ENCODE measurements at places on chromosomes 6 and 20.

GRCh38 chr20:53959911-53960578, 110.3 kb downstream of the BCAS1 start:
- DNase-seq, result no peak

GRCh38 chr20:42063141-42063540, 445.0 kb upstream of the CHD6 start:
- DNase-seq, result no peak

- no peak for DNase-seq
These were observed 388.2 kb downstream of the CDH4 start for GRCh38 chr20:61640131-61640870.

GRCh38 chr6:121491576-121491975, 56.1 kb downstream of the GJA1 start:
- DNase-seq, result no peak

DNA sequence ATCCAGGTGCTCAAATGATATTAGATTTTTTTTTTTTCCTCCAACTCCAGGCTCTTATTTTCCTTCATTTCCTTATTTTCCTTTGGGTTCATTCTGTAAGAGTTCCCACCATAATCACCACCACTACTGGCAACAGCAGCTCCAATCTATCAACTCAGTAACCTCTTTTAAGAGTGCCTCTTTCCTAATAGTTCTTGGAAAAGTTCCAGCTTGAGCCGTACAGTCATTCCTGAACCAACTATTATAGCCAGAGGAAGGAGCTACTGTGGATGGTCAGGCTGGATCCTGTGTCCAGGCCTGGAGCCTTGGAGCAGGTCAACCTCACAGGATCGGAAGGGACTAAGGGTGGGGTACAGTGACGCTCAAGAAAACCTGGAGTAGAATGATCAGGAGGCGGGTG, 4.2 kb upstream of the ANGPT4 start:
- no peak for DNase-seq

- DNase-seq, result no peak
These were observed 33.1 kb upstream of the TNFRSF21 start for GRCh38 chr6:47342824-47343223.

DNA sequence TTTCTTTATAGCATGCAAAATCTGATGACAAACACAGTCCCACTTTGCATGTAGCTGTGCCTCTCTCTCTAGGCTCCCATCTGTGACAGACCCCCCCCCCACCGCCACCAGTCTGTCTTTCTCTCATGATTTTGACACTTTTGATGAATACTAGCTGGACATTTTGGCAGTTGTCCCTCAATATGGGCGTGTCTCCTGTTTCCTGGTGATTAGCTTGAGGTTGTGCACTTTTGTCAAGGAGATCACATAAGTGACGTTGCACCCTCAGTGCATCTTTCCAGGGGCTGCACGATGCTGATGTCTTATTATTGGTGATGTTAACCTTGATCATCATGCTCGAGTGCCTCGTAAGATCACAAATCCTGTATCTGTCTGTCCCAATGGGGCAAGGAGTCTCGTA, 155.1 kb downstream of the EYA2 start:
- no peak for DNase-seq

- no peak for DNase-seq
These were observed 138.4 kb downstream of the SMAP1 start for GRCh38 chr6:70806086-70806485.

DNA sequence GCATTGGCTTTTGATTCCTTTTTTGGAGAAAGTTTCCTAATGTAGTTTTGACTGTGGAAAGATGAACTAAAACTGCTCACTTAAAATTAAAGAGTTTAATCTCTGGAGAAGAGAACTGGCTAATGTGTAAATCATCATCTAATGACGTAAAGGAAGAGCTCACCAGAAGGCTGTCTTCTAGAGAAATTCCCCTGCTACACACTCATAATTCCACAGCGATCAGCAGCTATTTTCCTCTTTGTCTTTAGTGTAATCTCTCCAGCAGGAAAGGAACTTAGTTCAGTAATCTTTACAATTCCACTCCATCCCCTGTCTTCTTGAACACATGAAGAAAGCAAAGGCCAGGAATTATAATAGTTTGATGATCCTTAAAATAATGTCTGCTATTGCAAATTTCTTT, 15.8 kb downstream of the SPTLC3 start:
- DNase-seq, result no peak

GRCh38 chr6:89729818-89730217, 89.8 kb downstream of the MDN1 start:
- DNase-seq, result no peak

DNA sequence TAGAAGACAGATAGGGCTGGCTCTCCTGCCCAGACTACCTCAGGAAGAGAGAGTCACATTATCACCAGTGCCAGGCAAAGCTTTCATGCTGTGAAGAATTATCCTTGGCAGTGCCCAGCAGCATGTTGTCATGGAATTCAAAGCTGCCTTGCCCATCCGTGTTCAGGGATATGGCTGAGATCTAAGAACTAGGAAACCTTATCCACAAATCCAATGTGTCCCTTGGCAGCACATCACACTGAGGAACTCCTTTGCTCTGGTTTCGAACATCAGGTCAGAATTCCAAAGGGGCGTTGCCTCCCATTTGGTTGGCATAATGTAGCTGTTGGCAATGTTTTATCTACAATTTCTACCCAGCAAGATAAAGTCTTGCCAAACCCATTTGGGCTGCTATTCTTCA, 52.7 kb downstream of the ADGRF1 start:
- no peak for DNase-seq

DNA sequence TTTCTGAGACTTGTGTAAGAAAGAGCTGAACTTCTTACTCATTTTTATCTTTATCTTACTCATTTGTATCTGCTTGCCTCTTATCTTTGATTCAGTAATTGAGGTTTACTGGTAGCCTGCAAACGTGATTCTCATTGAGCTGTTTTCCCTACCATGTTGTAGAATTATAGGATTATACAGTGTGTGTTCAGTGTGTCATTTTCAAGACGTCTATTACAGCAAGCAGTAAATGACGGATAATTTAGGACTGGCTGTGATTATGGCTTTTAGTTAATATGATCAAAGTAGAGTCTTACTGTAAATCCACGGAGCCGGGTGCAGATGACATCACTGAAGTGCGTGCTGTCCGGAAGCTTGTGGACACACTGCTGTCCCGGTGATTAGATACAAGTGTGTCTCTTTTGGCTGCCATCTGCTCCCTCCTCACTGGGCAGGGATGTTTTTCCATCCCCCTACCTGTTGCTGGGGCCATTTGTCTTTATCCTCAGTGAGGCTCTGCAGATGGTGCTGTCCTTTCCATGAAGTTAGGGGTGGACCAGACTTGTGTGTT, 6.0 kb downstream of the NELFCD start:
- no peak for DNase-seq

- DNase-seq, result no peak
These were observed 72.8 kb downstream of the RPS12 start for GRCh38 chr6:132887204-132887603.

GRCh38 chr6:34511915-34512737, 44.0 kb downstream of the SPDEF start:
- DNase-seq, result no peak

DNA sequence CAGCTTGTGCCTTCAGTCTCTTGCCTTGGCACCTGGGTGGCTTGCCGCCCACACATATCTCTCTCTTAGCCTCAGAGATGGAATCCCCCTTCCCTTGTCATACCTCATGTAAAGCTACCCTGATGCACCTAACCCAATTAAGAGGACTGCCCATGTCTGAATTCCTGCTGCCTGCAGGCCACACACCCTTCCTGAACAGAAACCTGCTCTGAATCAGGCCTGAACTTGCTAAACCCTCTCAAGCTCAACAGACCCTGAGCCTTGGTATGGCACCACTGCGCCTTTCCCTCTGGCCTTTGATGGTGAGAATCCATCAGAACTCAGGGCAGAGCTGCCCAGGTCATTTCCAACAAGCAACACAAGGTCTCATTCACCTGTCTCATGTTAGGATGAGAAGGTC, 5.2 kb downstream of the RAET1G start:
- no peak for DNase-seq

DNA sequence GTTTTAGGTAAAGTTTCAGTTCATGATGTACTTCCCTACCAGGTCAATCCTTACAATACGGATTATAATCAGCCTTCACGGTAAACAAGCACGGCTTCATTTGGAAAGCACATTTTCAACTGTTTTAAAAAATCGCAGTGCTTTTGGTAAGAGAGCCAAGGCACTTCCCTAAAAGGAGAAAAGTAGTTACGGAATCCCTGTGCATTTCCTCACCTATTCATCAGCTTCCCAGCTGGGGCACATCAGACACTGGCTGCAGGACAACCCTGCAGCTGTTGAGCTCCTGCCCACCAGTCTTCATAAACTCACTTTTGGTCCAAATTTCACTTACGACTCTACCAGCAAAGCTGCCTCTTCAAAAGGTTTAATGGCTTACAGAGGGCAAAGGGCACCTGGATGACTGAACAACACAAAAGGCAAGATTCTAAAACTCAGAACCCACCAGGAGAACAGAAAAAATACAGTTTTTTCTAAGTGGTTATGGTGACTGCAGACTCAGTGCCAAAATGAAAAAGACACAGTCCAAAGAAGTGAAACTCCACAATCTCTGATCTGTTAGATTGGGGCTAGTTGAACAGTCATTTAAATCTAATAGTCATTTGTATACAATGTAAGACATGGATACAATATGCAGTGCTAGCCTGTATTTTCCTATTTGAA, 7.5 kb downstream of the SNX5 start:
- no peak for DNase-seq
